ENCODE measurements at places on chromosomes 5 and 9. TPM values are rescaled to one million over a fixed set of nuclear protein-coding genes. Genes with fewer than 3 reads are reported as not detected.

The RELL2 gene
- polyA plus RNA-seq: 36.0 TPM

The SLCO6A1 gene
- 0.26 TPM for polyA plus RNA-seq

The CDO1 gene
- not detected for polyA plus RNA-seq

The LCN6 gene
- 2.2 TPM for polyA plus RNA-seq

The PTTG1 gene
- polyA plus RNA-seq: 674 TPM

The PPP3R2 gene
- polyA plus RNA-seq: not detected

The LMBRD2 gene
- polyA plus RNA-seq: 7.5 TPM

The MARCHF11 gene
- polyA plus RNA-seq: not detected

DNA sequence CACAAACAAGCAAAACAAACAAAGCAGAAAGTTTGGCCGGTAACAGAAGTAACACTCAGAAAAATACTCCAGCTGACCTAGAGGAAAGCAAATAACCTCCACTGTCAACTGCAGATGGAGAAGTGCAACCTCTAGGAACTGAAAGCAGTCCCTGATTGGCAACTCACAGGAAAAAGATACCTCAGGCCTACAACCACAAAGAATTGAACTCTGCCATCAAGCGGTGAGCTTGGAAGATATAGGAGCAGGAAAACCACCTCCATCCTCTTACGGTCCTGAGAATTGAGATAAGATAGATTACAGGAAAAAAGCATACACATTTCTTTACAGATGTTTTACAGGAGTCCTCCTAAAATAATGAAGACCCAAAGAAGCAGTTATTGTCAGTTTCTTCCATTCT is 184.5 kb downstream of the PDZD2 start:
- DNase-seq: no peak

DNA sequence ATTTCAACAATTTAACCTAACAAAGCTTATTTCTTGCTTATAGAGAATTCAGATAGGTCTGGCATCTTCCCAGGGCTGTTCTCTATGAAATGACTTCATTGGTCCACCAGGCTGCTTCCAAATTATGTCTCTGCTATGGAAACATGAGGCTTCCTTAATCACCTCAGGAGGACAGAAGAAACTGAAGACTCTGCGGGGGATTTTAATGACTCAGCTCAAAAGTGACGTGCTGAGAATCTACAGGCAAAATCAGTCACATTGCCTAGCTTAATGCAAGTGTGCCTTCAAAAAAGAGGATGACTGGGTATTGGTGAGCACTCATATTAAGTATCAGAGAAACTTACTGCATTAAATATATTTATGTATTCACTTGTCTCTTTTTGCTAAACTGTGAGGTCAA is 315.5 kb upstream of the RGMB start:
- no peak for DNase-seq

DNA sequence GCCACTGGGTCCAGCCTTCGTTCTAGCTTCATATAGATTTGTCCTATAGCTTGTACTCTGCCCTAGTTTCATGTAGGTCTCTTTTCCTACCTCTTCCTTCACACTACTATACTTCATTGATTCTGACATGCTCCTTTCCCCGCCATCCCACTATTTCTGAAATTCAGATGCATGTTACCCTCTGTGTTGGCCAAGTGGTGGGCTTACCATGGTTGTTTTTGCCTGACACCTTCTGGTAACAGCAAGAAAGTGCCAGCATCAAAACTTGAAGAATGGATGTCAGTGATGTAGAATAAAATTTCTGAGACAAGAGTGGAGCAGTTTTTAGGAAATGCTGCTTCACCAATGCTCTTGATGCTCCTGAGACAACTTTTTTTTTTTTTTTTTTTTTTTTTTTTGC is 19.5 kb upstream of the SERINC5 start:
- no peak for DNase-seq

DNA sequence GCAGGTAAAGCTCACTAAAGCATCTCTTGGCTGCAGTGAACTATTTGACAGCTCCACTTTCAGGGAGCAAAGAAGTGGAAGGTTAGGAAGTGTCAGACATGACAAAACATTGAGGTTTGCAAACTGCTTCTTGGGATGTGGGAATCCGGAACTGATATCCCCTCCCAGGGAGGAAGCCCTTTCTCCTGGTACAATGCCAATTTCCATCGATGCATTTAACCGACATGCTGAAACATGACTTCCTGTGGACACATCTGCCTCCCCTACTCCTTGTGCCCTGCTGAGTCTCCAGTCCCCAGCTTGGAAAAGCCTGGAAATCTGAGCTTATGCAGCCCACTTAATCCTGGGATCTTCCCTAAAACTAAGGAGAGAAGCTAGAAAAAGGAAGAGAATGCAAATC is 323.1 kb upstream of the DAP start:
- no peak for DNase-seq

GRCh38 chr5:6728011-6728794 is 15.0 kb downstream of the TENT4A start:
- no peak for DNase-seq

DNA sequence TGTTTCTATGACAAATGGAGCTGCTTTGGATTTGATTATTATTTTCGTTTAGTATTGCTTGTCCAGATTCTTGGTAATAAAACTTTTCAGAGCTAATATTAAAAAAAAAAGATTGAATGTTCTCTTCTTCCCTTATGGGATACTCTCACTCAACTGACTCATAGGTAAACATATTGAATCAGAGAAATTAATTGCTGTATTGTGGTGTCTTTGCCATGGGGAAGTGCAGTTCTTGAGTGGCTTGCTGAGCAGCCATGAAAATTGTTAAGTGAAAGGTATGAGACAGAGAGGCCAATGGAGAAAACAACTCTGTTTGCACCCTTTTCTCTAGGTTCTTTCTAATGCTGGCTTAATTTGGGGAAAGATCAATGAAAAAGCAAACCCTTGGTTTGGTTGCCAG is 149.9 kb upstream of the HMHB1 start:
- DNase-seq: no peak

DNA sequence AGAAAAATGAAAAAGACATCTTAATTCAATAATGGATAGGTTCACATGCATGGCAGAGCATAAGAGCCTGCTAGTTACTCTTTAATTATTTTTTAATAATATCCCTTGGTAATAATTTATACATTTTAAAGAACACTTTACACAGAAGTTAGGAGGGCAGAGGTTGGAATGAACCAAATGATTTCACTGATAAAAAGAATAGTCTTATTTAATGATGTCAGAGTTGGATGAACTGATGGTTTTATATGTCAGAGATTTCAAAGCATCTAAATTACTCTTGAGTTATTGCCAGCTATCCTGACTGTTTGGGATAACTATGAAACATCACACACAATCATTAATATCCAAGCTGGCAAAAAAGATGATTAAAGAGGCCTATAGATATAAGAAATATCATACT is 244.8 kb downstream of the CSNK1G3 start:
- DNase-seq: no peak
